ENCODE measurements at places on chromosomes 3 and 15.
A peak's percentile ranks its signal among the peaks of the same experiment; 100 is the strongest.

GRCh38 chr15:99057020-99057419 lies 47.9 kb upstream of the SYNM start:
- DNase-seq: no peak

DNA sequence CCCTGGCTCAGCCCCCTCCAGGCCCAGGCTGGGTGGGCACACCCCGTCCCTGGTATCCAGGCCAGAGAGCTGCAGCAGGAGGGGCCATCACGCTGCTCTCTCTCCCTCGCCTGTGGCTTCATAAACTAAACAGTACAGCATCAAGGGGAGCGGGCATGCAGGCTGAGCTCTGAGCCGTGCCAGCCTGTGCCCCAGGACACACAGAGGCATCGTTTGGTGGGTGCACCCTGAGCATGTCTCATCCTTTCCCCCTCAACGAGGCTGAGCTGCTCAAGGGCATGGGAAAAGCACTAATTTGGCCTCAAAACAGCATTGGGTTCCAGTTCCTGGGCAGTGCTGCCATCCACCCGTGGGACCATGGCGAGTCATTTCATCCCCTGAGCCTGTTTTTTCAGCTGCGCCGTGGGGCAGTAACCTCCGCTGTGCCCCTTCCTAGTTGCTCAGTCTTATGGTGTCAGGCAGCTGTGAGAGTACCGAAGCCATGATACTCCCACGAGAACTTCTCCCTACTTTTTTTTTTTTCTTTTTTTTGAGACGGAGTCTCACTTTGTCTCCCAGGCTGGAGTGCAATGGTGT lies 79.6 kb downstream of the CPN2 start:
- peak; percentile 32 for DNase-seq

- peak; percentile 90 for DNase-seq
Observed at GRCh38 chr3:171748064-171748924, 62.0 kb downstream of the PLD1 start.

GRCh38 chr3:8359133-8359532 lies 142.5 kb upstream of the LMCD1 start:
- no peak for DNase-seq

DNA sequence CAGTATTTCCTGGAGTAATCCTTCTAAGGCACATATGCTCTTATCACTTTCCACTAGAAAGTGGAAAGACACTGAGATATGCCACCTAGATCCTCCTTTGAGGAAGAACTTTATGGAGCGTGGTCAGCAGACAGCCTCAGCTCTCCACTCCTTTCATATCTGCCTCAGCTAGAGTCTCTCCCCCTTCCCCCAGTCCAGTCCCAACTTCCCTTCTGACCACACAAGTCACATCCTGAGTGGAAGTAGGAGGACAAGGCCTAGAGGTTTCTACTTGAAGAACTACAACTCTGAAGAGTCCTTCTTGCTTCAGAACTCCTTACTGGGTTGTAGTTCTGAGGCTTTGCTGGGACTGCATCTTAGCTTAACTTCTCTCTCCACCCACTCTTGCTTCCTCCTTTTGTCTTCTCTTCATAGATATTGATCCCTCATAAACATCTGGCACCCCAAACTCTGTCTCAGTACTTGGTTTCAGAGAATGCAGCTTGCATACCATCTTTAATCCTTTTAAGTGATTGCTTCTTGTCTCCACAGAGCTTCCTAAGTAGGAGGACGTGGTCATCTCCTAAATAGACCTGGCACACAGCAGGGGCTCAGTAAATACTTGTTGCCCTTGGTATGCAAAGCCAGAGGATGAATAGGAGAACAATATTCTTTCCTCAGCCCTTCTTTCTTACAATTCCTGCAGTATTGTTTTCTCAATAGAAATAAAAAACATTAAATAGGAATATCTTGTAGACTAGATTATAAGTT lies 109.6 kb downstream of the OXSM start:
- no peak for DNase-seq

DNA sequence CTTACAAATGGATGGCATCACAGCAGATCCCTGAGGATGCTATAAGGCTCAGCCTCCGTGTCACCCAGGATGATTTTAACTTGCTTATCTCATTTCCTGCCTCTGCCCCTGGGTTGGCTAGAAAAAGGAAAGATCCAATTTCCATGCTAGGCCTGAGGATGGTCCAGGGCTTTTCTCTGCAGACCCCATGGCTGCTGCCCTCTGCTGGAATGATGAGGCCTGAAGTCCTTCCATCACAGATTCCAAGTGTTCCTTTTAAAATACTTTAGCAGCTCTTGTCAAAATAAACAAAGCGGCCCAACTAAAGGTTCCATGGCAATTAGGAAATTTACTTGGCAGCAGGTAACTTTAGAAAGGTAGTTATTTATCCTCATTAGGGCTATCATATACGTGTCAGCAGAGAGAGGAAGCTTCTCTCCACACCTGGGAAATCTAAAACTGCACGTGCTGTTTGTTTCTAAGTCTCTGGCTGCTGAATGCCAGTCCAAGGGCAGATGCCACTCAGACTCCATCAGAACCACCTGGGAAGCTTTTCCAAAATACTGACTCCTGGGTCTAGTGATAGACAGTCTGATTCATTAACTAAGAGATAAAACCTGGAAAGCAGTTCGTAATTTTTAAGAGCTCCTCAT lies 401.9 kb upstream of the IL12A start:
- DNase-seq: peak; percentile 65

- DNase-seq: no peak
Observed at GRCh38 chr3:29583861-29584260, 303.0 kb downstream of the RBMS3 start.

DNA sequence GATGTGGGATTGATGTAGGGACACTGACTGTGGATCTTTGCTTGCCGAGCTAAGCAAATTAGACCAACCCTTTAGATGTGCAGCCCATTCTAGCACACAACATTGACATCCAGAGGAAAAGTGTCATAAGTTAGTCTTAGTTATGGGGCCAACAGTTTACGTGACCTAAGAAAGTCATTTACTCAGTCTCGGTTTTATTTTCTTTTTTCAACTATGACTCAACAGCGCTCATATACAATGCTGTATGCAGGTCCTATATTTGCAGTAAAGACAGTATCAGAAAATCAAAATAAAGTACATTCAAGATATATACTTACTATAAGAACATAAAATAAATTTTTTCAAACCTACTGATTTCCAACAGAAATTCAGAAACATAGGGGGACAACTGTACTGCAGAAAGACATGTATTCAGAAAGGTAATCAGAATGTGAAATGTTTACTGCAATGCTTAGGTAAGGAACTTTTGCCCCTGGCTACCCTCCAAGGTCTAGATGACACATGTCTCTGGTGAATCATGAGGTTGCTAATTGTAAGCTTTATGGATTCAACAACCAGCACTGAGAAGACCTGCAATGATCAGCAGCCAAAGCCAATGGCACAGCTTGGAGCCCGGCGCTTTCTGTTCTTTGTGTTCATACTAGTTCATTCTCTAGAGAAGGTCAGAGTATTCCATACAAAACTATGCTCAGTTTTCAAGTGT lies 317.5 kb upstream of the CNTN6 start:
- no peak for DNase-seq

DNA sequence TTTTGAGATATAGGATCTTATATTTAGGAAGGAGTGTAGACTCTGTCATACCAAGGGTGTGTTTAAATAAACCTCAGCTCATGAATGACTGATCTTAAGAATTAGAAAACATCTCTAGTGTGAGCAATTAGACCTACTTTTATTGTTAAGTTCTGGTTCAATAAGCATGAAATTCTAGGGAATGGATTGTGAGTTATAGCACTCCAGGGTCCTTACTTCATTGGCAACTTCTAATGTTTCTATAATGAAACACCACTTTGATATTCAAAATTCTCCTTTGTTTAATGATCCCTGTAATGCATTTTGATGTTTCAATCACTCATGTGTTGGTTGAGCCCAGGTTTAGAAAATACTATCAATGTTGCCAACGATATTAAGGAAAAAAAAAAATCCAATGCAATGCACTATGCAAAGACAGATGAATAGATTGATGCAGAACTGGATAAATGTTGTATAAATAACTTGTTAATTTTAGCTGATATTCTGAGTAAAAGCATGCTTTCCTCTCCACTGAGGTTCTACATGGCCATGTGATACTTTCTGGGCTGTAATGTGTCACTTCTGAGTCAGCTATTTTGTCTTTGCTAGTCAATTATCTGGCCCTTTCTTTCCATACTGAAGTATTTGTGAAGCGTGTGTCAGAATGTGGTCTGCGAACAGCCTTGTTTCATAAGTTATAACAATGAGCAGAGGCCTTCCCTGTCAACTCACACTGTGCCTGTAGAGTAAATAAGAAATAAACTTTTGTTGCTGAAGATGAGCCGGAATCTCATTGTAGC lies 1035.9 kb downstream of the PLOD2 start:
- DNase-seq: peak; percentile 2

Measured in cardiac fibroblast (primary cell).